ENCODE measurements at places on chromosomes 2 and 18. TPM values are rescaled to one million over a fixed set of nuclear protein-coding genes. Genes with fewer than 3 reads are reported as not detected.

GRCh38 chr2:180554330-180554729, 426.1 kb upstream of the UBE2E3 start:
- H3K4me1 ChIP-seq = peaks cover 1% of the 10 kb centered on the region
- no peak overlapping the region for H3K4me3 ChIP-seq
- H3K27ac ChIP-seq = no peak overlapping the region

GRCh38 chr2:148110184-148110583, 89.3 kb downstream of the MBD5 start:
- no peaks in the 10 kb centered on the region for H3K36me3 ChIP-seq
- no peak overlapping the region for H3K27ac ChIP-seq
- H3K4me3 ChIP-seq = no peak overlapping the region
- no peaks in the 10 kb centered on the region for H3K27me3 ChIP-seq

DNA sequence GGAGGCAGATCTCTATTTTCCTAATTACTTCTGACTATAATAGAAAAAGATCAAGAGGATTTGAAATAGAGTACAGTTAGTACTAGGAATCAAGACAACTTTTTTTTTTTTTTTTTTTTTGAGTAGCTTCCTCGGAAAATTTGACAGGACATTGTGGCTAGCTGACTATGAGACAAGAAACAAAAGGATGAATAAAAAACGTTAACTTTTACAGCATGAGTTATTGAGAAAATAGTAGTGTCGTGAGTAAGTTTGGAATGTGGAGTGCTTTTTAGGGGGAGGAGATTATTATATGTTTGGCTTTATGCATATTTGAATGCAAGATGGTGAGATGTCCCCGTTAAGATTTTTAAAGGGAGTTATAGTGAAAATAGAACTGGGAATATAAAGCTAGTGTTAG, 27.7 kb upstream of the CPS1 start:
- no peak overlapping the region for H3K4me3 ChIP-seq
- H3K27ac ChIP-seq = no peak overlapping the region
- no peaks in the 10 kb centered on the region for H3K36me3 ChIP-seq
- no peaks in the 10 kb centered on the region for H3K27me3 ChIP-seq

DNA sequence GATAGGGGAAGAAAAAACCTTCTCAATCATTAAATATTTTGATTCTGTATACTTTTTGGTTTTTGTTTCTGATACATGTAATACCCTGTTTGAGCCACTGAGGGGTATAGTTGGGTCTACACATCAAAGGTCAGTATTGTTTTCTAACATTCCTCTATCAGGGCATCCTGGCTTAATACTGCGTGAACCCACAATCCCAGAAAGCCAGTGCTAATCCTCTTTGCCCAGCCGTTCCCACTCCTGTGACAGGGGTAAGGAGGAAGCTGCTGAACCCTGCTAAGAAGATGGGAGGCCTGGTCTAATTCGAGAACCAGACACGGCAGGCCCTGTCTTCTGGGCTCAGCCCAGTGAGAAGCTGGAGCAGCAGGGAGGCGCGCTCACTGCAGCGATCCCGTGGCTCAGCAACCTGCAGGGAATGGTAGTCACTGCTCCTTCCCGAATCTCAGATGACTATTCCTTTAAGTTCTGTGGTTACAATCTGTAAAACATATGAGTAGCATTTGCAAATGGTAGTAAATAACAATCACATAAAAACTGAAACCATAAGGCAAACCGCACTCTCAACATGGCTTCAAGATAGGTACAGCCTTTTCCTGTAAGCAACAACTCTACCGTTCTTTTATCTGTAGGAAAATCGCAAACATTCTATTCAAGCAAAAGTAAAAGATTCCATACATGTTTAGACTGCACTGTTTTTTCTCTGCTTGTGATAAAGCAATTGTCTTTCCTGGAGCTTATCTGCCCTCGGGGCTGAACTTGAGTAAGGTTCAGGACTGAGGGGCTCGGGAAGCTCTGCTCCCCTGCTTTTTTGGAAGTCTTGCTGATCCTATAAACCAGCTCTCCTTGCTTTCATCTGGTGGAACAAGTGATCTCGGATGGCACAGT, 87.0 kb downstream of the EPB41L3 start:
- no peaks in the 10 kb centered on the region for H3K36me3 ChIP-seq
- H3K27ac ChIP-seq = no peak overlapping the region
- no peak overlapping the region for H3K4me3 ChIP-seq
- no peak for DNase-seq

DNA sequence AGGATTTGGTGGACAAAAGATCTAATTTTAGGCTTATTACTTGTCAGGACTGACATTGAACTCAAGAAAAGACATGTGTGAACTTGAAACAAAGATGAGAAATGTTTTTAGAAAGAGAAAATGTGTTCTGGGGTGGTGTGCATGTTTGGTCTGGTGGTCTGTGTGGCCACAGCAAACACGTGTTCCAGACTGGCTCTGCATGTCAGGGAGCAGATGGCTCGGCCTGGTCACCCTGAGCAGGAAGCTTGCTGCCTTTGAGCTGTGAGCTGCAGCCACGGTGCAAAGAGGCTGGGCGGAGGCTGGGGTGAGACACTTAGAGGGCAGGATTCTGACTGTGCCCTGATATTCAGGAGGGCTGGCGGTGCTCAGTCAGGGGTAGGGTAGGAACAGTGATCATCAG, 186.1 kb downstream of the CTIF start:
- H3K27ac ChIP-seq = no peak overlapping the region
- no peaks in the 10 kb centered on the region for H3K27me3 ChIP-seq
- no peak overlapping the region for H3K4me3 ChIP-seq
- no peaks in the 10 kb centered on the region for H3K36me3 ChIP-seq

DNA sequence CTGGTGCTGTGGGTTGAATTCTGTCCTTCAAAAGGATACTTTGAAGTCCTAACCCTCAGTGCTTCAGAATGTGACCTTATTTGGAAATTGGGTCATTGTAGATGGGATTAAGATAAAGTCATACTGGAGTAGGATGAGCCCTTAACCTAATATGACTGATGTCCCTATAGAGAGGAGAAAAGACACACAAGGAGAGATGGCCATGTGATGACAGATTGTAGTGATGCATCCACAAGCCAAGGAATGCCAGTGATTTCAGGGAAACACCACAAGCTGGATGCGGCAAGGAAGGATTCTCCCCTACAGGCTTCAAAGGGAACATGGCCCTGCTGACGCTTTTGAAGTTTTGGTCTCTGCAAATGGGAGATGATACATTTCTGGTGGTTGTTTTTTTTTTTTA, 24.7 kb upstream of the CCBE1 start:
- no peaks in the 10 kb centered on the region for H3K4me1 ChIP-seq
- no peaks in the 10 kb centered on the region for H3K36me3 ChIP-seq
- H3K4me3 ChIP-seq = no peak overlapping the region
- DNase-seq = no peak

DNA sequence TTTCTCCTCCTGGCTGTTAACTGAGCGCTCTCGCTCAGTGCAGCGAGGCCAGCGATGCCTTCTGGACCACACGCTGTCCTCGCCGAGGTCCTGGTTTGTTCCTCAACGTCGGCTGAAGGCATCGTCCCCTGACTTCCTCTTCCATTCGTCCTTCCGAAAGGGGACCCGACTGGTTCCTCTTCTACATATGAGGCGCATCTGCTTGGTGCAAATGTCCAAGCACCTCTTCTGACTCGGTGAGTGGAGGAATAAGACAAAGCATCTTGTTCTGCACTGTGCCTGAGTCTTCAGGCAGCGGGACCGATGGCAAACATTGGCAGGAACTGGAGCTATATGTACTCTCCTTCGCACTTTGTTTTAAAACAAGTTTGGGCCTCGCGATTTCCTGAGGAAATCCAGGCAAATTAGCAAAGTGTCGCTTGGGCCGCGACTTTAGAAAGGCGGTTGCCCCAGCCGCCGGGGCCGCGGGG, 621 bp upstream of the KCNS3 start:
- peaks cover 9% of the 10 kb centered on the region for H3K4me1 ChIP-seq
- H3K4me3 ChIP-seq = peak overlapping the region; percentile 79
- no peaks in the 10 kb centered on the region for H3K36me3 ChIP-seq
- DNase-seq = no peak
- peak overlapping the region; percentile 69 for H3K27ac ChIP-seq

DNA sequence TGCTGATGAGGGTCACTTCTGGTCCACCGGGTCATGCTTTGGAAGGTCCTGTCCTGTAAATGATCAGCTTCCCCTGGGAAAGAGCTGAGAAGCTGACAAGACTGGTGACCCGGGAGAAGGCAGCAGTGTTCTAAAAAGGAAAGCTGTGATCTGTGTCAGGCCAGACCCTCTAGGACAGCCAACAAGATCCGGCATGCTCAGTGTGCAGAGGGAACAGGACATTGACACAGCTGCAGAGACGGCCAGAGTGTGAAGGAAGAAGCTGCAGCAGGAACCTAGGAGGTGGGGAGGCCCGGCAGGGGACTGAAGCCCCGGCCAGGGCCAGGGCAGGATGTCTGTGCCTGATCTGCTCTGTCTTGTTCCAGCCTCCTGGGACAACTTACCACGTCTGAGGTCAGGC, 372.7 kb upstream of the ID2 start:
- DNase-seq = no peak
- no peaks in the 10 kb centered on the region for H3K36me3 ChIP-seq
- H3K27ac ChIP-seq = no peak overlapping the region
- H3K27me3 ChIP-seq = no peaks in the 10 kb centered on the region
- H3K4me1 ChIP-seq = peaks cover 17% of the 10 kb centered on the region
- no peak overlapping the region for H3K4me3 ChIP-seq

GRCh38 chr2:17912266-17912691, 33.8 kb downstream of the KCNS3 start:
- no peak overlapping the region for H3K4me3 ChIP-seq
- H3K27me3 ChIP-seq = no peaks in the 10 kb centered on the region
- no peak for DNase-seq
- no peak overlapping the region for H3K27ac ChIP-seq
- peaks cover 12% of the 10 kb centered on the region for H3K4me1 ChIP-seq

DNA sequence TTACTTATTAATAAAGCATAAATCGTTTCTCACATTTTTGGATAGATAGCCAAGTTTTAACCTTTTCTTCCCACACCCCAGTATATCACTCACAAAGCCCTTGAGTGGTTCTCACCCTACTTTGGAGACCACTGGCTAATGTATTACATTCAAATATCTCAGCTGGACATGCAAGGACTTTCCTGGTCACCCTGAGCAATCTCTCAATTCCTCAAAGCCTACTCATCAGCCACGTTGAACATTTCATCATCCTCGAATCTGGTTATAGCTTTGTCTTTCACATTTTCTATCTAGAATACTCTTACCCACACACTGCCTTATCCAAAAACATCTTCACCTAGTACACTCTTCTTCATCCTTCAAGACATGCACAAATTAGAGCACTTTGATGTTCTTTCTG, 71.1 kb upstream of the MAPRE2 start:
- H3K4me3 ChIP-seq = no peak overlapping the region
- H3K27ac ChIP-seq = no peak overlapping the region
- H3K36me3 ChIP-seq = no peaks in the 10 kb centered on the region

DNA sequence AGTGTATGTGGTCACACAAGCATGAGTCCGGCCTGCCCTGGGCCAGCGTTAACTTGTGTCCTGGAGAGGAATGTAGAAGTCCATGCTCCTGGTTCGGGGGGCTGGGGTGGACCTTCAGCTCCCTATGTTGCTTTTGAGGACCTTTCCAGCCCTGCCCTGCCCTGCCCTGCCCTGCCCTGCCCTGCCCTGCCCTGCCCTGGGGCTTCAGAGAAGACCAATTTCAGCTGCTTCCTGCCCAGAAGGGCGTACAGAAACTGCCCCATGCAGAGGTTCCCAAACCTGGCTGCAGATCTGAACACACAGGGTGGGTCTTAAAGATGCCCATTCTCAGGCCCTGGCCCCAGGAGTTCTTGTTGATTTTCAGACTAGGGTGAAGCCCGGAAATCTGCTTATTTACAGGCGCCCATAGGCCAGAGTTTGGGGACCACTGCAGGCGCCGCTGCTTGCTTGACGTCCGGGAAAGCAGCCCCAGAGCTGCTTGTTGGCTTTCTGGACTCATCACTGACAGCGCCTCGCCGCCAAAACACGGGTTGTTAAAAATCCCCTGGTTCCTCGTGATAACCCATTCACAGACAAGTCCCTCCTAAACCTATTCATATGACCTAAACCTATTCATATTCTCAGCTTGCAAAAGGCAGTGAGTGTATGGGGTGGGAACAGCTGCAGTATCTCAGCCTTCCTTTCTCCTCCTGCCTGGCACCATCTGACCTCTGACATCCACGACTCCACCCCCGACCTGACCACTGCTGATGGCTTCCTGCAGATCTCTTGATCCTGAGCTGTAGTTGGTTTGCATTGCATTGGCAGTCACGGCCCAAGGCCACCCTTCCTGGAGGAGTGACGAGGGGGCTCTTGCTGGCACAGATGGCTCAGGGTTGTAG, 198.3 kb downstream of the GLI2 start:
- H3K27me3 ChIP-seq = no peaks in the 10 kb centered on the region
- H3K36me3 ChIP-seq = no peaks in the 10 kb centered on the region
- H3K4me3 ChIP-seq = no peak overlapping the region
- no peak overlapping the region for H3K27ac ChIP-seq
- peaks cover 34% of the 10 kb centered on the region for H3K4me1 ChIP-seq
- DNase-seq = no peak

GRCh38 chr2:73931531-73932500, 5.1 kb downstream of the DGUOK start:
- no peak overlapping the region for H3K27ac ChIP-seq
- no peak overlapping the region for H3K4me3 ChIP-seq
- peaks cover 18% of the 10 kb centered on the region for H3K36me3 ChIP-seq
- no peak for DNase-seq
- H3K27me3 ChIP-seq = no peaks in the 10 kb centered on the region

DNA sequence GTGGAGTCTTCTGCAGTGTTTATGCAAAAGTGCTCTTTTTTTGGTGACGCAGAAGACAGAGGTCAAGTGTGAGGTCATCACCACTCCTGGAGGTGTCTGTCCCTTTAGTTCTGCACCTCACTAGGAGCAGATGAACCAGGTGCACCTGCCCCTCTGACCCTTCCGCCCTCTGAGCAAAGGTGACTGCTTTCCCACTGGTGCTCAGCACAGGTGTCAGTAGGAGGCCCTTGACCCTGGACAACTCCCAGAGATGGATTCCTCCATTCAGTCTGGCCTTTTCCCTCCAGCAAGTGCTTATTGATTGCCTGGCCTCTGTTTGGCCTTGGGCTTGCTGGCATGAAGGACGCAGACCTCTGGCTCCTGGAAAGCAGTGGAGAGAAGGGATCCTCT, 8.7 kb upstream of the SLC4A3 start:
- no peak overlapping the region for H3K27ac ChIP-seq
- no peaks in the 10 kb centered on the region for H3K4me1 ChIP-seq
- peaks cover 21% of the 10 kb centered on the region for H3K36me3 ChIP-seq
- no peak for DNase-seq

- no peaks in the 10 kb centered on the region for H3K36me3 ChIP-seq
- no peaks in the 10 kb centered on the region for H3K4me1 ChIP-seq
- no peak overlapping the region for H3K4me3 ChIP-seq
Observed at GRCh38 chr2:83369601-83370418, 1089.3 kb downstream of the SUCLG1 start.

GRCh38 chr2:40357667-40358066, 94.2 kb downstream of the SLC8A1 start:
- H3K4me3 ChIP-seq = no peak overlapping the region
- H3K36me3 ChIP-seq = no peaks in the 10 kb centered on the region
- no peak for DNase-seq
- H3K27ac ChIP-seq = no peak overlapping the region
- H3K4me1 ChIP-seq = no peaks in the 10 kb centered on the region
- no peaks in the 10 kb centered on the region for H3K27me3 ChIP-seq

SIX3 gene
- not detected for total RNA-seq

GCG gene
- not detected for total RNA-seq

STON1 gene
- 35.2 TPM for total RNA-seq

MARCO gene
- 165 TPM for total RNA-seq

TMEM169 gene
- 1.4 TPM for total RNA-seq

Data from upper lobe of right lung (tissue), 1 donor.